ENCODE measurements at places on chromosomes 5 and 9.

- no peak for DNase-seq
Measured at GRCh38 chr9:20014168-20014567, 225.3 kb upstream of the SLC24A2 start.

GRCh38 chr9:86545090-86545489, 190.9 kb upstream of the TUT7 start:
- no peak for DNase-seq

- DNase-seq: no peak
Measured at GRCh38 chr5:171475596-171475995, 56.1 kb downstream of the FGF18 start.

- DNase-seq: no peak
Measured at GRCh38 chr9:122406070-122406890, 35.5 kb downstream of the PTGS1 start.

GRCh38 chr9:134637241-134637640, 4.4 kb upstream of the COL5A1 start:
- DNase-seq: peak; percentile 64

- peak; percentile 95 for DNase-seq
Measured at GRCh38 chr9:87201351-87201751, 254.0 kb upstream of the GAS1 start.

GRCh38 chr9:109064963-109065702, 51.8 kb upstream of the CTNNAL1 start:
- peak; percentile 33 for DNase-seq

DNA sequence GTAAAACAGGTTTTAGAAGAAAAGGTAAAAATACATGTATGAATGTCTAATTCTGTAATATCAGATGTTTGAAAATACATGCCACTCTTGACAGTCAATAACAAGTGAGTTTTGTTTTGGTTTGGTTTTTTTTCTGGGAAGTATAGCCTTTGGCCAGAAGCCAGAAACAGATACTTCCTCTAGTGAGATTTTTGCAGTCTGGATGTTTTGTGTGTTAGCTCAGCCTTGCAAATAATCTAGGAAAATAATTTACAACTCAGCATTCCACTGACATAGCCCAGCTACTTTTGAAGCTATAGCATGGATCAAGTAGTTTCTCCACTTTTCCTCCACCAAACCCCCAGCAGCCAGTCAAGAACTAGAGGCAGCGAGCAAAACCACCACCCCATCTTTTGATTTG, 56.7 kb downstream of the SLC1A1 start:
- peak; percentile 85 for DNase-seq

- DNase-seq: peak; percentile 9
Measured at GRCh38 chr5:124570285-124571035, 176.0 kb downstream of the ZNF608 start.

DNA sequence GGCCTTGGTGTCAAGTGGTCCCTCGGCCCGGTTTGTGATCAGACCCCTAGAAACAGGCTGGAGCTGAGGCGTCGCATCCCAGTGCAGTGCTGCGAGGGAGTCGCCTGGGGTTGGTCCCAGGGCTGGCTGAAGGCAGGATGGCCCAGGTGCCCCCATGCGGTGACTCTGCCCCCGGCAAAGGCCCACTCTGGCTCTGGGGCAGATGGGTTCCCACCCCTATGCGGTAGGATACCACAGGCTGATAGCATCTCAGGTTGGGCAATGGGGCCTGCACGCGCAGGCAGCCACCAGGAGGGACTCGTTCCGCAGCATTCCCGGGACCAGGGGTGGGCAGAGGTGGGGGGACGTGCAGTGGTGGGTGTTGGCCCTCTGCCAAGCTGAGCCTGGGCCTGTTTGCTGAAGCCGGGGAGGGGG, 86.0 kb downstream of the RXRA start:
- no peak for DNase-seq

GRCh38 chr5:132481596-132482211, 8.9 kb downstream of the IRF1 start:
- DNase-seq: no peak

- no peak for DNase-seq
Measured at GRCh38 chr9:36877239-36877638, 156.8 kb downstream of the PAX5 start.

DNA sequence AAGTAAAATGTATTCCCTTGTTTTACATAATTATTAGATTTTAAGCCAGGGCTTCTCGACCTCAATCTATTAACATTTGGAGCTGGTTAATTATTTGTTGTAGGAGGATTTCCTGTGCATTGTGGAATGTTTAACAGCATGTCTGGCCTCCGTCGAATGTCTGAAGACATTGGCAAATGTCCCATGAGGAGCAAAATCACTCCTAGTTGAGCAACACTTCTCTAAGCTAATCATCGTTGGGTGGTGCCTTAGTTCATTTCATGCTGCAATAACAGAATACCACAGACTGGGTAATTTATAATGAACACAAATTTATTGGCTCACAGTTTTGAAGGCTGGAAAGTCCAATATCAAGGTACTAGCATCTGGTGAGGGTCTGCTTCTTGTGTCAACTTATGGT, 13.4 kb upstream of the VPS13A start:
- peak; percentile 92 for DNase-seq

DNA sequence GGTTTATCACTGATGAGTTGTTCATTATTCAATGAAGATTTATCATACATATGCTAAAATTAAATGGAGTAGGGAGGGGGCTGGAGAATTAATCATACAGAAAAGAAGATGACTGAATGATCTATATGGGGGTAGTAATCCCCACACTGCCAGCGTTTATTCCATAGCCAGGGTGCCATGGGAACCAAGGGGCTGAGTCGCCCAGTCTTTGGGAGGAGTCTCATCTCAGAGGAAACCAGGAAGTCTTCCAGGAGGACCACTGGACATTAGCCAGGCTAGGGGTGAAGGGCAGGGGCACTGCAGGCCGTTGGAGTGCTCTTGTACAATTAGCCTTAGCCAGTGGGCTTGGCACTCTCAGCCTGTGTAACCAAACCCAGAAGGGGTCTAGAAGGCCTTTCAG, 226.5 kb downstream of the ARL15 start:
- DNase-seq: no peak

DNA sequence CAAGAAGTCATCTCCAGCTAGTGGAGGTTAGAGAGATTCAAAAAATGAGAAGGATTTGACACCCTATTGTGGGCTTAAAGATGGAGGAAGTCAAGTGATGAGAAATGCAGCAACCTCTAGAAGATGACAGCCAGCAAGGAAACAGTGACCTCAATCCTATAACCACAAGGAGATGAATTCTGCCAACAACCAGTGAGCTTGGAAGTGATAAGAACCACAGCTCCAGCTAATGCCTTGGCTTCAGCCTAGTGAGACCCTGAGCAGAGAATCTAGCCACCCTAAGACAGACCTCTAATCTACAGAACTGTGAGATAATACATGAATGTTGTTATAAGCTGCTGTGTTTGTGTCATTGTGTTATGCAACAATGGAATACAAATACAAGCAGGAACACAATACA, 262.4 kb downstream of the GRIA1 start:
- no peak for DNase-seq

DNA sequence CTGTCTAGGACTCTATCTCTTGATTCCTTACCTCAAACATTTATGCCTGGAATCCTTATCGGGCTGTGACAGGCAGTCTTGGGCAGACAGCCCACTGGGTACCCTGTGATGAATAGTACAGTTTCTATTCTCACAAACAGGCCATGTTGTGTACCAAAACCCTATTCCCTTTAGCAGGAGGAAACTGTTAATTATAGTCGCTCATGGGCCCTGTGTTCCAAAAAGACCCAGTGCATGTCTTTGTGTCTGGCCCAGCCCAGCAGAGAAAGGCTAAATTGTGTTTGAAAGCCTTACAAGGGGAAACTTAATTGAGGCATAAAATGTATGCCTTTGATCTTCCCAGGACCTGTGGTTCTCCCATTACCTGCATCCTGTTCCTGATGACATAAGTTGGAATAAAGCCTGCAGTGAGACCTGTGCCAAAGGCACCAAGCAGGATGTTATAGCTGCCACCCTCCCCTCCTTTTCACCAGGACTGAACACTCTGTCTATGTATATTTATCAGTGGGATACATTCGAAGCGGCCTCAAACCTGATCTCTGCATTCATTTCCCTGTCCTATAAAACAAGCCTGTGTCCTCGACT, 43.3 kb downstream of the TLR4 start:
- DNase-seq: no peak

DNA sequence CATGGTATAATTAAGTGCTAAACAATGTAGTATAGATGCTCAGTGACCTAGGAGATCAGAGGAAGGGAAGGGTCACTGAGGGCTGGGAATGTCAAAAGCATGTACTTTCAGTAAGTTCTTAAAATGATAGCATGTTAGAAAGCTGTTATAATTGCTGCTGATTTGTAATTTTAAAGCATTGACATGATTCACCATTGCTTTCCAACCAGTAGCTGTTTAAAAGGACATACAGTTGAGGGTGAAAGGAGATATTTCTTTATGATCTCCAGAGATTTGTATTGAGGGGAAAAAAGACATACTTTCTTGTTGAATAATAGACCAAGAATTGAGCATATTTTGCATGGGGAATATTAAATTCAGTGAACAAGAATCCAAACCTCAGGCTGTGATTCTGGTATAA, 1.2 kb upstream of the SLC1A3 start:
- peak; percentile 20 for DNase-seq

- peak; percentile 85 for DNase-seq
Measured at GRCh38 chr9:98410185-98410697, 154.8 kb upstream of the TBC1D2 start.

DNA sequence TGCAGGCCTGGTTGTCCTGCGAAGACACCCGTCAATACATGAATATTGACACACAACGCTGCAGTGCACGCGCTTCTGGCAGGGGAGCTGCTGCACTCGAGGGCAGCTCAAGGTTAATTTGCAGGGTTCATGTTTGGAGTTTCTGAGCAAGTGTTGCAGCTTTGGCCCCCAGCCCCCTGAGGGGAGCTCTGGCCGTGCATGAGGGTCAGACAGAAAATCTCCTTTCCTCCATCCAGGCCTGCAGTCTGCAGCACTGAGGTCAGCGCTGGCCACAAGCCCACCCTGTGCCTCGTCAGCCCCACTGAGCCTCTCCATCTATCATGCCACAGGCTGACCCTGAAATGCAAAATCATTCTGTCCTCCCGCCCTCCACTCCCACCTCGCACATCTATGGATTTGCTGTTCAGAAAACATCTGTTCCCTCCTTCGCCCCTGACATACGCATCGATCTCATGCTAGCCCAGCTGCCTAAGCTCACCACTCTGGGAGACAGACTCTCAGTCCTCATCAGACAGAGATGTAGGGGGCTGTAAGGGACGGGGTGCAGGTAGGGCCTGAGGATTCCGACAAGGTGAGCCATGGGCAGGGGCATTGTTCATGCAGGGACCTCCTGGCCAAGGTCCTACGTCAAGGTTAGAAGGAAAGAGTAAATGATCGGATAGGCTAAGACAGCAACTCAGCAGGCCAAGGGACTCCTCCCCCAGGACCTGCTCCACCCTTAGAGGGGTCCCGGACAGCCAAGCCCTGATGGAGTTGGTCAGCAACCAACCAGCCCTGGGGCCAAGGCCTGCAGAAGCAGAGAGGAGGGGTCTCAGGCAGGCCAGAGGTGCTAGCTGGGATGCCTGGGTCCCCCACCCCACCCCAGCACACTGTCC, 125.1 kb downstream of the KCNIP1 start:
- no peak for DNase-seq

DNA sequence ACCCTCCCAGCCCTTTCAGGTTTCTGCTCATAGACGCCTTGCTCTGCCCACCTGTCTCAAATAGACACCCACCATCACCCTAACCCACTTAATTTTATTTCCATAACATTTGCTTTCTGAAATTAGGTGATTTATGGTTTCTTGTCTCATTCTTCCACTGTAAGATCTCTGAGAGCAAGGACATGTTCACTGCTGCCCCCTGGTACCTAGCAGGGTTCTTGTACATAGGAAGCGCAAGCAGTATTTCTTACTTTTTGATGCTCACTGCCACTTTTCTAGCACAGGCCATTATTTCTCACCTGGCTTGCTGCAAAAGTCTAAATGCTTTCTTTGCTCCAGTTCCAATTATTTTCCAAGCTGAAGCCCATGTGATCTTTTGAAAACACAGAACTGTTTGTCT, 16.8 kb downstream of the C9orf57 start:
- DNase-seq: no peak

DNA sequence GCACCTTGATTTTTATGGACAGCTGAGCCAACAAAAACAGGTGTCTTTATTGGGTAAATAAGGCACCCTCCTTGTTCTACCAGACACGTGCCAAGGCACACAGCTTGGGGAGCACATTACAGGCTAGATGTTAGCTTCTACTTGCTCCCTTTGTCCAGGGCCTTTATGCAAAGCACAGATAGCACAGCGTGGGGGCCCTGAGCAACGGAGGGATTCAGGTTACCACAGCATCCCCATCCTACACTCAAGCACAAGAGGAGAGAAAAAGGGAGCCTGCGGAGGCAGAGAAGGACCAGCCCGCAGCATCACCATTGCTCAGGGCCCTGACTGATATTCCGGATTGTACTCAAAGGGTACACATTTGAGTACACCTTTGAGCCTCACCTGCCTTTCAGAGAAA, 181.7 kb upstream of the KIF2A start:
- no peak for DNase-seq

DNA sequence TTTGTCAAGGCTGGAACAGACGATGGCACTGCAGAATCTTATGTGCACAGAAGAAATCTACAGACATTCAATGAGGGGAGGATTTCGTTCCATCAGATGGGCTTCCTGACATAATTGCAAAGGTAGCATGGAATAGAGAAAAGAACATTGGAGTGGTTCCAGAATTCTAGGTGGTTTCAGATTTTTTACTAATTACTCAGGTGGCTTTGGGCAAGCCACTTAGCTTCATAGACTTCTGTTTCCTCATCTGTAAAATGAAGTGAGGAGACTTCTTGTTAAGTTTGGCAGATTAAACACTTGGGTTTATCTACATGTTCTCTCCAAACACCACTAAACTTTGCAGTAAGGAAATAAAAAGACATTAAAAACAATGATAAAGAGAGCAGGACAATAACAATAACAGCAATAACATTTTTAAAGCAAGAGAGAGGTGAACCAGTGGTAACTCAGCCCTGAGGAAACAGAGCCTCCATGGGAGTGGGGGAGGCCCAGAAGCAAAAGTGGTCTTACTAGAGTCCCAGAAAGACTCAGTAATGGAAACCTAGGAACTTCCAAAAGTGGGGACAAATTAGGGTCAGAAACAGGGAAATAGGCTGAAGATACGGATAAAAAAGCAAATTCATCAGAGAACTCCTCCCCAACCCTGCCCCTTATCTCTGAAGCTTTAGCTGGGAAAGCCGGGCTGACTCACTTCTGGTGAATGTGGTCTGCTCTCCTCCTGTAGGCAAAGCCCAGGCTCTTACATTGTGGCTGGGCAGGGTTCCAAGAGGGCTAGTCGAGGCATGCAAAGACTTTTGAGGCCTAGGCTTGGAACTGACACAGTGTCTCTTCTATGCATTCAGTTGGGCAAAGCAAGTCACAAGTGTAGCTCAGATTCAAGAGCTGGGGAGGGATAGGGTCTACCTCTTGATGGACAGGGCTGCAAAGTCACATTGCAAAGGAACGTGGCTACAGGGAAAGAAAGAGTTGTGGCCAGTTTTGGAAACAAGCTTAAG, 11.8 kb upstream of the ACTBL2 start:
- peak; percentile 99 for DNase-seq

DNA sequence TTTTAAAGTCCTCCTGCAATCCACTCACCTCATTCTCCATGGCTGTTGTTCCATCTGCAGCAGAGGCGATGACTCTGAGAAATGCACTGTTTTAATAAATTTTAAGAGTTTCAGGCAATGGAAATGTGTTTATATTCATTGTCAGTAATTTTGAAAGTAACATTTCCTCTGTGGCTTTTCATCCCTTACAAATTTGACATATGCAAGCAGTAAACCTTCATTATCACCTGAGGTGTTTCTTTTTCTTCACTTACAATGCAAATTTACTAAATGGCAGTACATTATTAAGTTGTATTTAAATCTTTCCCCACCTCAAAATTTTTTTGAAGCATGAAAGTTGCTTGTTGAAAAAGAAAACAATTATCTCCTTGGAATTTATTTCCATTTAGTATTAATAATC, 136.9 kb downstream of the DIRAS2 start:
- no peak for DNase-seq

Data from choroid plexus epithelial cell (primary cell).